Activated CD4-positive, alpha-beta T cell treated with anti-CD3 and anti-CD28 coated beads, Interleukin-2, Interleukin-4, amounts not matched to agents 100 ng/mL and 50 ng/mL, durations not matched to agents 16 hours and 8 hours (primary cell): ENCODE measurements at places on chromosomes 13 and 19.

- DNase-seq = no peak
Observed at GRCh38 chr13:43764349-43764748, 22.4 kb downstream of the ENOX1 start.

DNA sequence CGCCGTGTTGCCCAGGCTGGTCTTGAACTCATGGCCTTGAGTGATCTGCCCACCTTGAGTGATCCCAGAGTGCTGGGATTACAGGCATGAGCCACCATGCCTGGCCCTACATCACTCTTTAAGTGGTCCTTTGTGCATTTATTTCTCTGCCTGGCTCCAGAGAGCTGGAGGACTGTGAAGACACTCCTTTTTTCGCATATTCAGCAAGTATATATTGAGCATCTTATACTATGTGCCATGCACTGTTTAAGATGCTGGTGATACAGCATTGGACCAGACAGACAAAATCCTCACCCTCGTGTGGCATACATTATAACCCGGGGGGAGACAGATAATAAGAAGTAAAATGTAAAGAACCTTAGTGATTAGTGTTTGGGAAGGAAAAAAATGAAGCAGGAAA, 66.8 kb upstream of the NPAS1 start:
- DNase-seq = no peak

DNA sequence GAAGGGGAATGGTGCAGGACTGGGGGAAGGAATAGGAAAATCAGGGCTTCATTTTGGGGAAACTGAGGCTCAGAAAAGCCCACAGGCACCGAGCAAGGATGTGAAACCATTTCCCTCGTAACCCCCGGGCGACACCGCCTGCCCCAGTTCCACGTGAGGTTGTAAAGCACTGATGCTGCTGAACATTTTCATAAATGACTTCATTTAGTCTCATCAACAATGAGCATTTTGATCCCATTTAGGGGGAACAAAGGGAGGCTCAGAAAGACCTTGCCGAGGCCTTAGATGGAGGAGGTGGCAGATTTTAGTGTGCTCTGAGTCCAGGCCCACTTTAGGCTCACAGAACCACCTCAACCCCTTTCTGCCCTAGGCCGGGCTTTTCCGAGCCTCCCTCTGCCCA, 20.5 kb upstream of the FBXO27 start:
- DNase-seq = no peak

GRCh38 chr13:49936968-49937273, 781 bp upstream of the SPRYD7 start:
- no peak for DNase-seq
